Brain microvascular endothelial cell (primary cell): ENCODE measurements at places on chromosomes 7 and 10.

- DNase-seq, result peak; percentile 92
These were observed 242.8 kb downstream of the ELFN1 start for GRCh38 chr7:1912593-1913465.

DNA sequence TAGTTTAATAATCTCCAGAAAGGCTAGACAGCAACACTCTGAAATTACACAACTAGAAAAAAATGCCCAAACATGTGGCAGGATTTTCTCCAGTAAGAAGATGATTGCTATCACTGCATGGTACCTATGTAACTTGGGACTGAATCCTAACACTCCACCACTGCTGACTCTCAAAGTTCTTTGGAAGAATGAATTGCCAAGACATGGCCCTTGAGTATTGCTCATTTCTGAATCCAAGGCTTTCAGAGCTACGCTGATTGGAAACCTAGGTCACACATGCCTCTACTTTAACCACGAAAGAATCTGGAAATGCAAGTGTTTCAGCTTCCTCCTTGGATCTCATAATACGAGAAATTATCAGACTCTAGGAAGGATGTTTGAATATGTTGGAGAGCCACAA lies 167.5 kb upstream of the CELF2 start:
- no peak for DNase-seq

DNA sequence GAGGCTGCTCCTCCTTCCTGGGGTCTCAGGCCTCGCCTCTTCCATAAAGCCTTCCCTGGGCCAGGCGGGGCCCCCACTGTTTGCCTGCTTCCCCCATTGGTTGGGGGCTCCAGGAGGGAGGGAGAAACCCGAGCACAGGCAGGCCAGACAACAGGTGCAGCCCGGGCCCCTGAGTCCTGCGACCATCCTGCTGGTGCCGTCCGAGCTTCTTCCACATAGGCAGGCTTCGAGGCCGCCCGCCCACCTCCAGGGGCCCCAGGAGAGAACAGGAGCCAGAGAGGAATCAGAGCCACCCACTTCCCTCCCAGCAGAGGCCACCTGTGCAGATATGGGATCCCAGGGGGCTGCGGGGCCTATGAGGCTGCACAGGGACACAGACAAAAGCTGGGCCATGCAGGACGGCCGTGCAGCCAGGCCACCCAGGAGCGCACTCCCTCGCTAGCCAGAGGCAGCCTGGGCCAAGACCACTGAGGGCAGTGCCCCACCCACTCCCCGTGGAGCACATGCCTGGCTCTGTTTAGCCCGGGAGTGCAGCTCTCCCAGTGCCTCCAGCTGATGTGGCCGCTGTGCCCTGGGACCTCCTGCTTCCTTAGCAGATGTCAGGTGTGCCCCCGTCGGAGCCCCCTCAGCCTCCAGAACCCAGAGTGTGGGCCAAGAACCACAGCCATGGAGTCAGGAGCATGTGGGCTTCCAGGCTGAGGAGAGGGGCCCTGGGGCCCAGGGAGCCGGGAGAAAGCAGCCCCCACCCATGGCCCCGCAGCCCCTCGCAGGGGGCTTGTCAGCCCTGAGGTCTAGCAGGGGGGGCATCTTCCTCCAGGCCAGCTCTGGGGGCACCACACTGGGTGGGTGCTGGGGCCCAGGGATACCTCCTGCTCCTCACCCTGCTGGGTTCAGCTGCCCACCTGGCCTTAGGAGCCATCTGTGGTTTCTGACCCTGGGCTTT lies 59.9 kb upstream of the INPP5A start:
- DNase-seq, result no peak

- DNase-seq, result no peak
These were observed 86.7 kb downstream of the MMRN2 start for GRCh38 chr10:86870679-86871078.

GRCh38 chr7:158819571-158820203 lies 9.6 kb downstream of the ESYT2 start:
- DNase-seq, result no peak

- DNase-seq, result no peak
These were observed 1.3 kb downstream of the NFE2L3 start for GRCh38 chr7:26153241-26153822.

DNA sequence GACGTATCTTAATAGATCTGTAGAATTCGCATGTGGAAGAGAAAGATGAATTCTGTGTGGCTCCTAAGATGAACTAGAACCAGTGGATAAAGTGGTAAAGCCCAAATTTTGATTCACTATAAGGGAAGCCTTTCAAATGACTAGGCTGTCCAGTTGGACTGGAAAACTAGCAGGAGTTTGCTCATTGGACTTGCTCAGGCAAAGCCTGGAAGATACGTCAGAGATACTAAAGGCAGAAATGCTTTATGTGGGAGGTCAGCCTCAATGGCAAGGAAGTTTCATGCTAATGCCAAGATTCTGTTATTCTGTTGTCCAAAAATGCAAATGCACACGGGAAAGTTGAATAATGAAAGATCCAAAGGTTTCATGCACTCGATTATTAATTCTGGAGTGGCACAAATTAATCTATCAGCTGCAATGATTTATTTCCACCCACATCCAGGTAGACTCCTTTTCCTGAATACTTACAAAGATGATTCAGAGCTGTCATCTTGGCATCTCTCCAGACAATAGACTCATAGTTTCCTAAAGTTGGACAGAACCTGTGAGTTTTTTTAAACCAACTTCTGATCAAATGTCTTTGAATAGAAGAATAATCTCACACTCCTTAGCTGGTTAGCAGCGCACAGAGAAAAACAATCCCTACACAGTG lies 20.5 kb upstream of the PPP1R3C start:
- DNase-seq, result peak; percentile 52

GRCh38 chr10:122159141-122159970 lies 111.7 kb upstream of the BTBD16 start:
- DNase-seq, result no peak

DNA sequence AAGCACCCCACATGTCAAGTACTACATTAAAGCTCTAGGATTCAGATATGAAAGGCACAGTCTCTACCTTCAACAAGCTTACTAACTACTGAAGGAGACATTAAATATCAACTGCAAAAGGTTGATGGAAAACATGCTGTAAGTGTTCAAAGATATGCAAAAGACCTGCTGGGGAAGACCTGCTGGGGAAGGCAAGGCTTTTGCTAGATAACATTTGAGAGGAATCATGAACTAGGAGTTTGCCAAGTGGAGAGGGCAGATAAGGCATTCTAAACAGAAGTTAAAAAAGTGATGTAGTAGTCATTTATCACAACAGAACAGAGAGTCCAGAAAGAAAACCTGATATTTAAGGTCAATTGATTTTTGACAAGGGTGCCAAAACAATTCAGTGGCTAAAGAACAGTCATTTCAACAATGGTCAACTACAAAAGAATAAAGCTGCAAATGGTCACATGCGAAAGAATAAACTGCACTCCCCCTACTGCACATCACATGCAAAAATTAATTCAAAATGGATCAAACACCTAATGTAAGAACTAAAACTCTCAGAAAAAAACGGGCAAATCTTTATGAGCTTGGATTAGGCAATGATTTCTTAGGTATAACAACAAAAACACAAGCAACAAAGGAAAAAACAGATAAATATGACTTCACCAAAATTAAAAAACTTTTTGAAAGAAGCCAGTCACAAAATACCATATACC lies 23.0 kb upstream of the MSS51 start:
- no peak for DNase-seq

DNA sequence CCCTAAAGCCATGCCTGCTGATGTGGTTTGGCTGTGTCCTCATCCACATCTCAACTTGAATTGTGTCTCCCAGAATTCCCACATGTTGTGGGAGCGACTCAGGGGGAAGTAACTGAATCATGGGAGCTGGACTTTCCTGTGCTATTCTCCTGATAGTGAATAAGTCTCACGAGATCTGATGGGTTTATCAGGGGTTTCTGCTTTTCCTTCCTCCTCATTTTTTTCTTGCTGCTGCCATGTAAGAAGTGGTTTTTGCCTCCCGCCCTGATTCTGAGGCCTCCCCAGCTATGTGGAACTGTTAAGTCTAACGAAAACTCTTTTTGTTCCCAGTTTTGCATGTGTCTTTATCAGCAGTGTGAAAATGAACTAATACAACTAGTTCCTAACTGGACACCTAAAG lies 11.8 kb downstream of the MACROH2A2 start:
- no peak for DNase-seq

GRCh38 chr7:105149827-105150226 lies 135.8 kb downstream of the KMT2E start:
- DNase-seq, result no peak

DNA sequence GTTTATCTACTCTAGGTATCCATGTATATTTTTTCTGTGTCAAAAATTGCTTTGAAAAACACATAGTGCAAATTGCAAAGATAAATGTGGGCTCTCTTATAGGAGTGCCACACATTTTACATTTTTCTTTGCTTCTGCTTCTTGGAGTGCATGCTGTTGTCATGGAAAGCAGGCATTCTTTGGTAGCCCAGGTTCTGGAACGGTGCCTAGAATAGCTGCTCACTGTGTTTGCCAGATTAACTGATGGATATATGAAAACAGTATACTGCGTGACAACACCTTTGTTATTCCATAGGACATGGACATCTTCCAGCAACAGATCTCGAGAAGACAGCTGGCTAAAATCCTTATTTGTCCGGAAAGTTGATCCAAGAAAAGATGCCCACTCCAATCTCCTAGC lies 13.4 kb downstream of the NIPSNAP2 start:
- DNase-seq, result peak; percentile 86

- DNase-seq, result no peak
These were observed 223.3 kb upstream of the HGF start for GRCh38 chr7:81993186-81993585.

DNA sequence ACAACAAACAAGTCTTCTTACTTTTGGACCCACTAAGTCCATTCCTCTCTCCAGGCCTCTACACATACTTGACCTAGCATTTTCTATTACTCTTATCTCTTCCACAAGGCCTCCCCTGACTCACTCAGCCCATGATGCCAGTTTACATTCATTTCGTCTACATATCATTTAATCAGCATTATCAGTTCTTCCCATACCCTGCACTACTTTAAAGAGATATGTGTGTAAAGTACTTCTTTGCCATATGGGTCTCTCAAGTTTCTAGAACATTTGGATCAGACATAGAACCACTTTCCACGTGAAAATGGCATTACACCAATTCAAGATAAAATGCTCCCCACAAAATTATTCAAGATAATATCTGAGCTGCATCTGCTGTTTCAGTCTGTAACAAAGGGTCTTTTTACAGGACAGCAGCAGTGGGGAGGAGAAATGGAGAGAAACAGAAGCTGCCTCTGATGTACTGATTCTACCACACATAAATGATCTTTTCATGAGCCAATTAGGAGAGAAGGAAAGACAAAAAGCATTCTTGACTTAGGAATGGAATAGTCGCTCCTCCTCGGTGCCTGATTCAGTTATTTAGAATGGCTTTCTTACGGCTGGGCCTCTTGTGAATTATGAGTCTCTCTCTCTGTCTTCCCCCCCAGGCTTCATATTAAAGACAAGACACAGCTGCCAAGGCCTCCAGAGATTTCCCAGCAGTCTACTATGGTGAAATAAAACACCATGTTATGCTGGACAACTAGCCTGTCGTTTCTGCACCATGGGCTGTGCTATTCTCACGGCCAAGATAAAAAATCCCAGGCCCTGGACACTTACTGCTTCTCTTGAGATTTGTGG lies 46.9 kb upstream of the SEPTIN7 start:
- peak; percentile 58 for DNase-seq

DNA sequence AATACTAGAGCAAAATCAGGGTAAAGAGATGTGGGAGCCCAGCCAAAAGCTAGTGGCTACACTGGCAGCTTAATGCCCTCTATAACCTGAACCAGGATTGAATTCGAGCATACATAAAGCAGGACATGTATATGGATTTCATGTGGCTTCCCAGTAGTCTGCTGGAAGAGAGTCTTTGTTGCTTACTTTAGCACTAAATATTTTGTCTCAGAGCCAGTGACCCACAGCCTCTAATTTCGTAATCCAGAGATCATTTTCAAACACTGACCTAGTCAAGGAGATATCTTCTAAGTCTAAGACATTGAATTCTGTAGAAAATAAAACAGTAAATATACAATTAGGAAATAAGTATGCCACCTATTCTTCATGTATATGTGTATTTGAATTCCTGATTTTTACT lies 64.2 kb upstream of the GNAI1 start:
- no peak for DNase-seq

GRCh38 chr10:127679642-127680255 lies 57.2 kb upstream of the FOXI2 start:
- no peak for DNase-seq

DNA sequence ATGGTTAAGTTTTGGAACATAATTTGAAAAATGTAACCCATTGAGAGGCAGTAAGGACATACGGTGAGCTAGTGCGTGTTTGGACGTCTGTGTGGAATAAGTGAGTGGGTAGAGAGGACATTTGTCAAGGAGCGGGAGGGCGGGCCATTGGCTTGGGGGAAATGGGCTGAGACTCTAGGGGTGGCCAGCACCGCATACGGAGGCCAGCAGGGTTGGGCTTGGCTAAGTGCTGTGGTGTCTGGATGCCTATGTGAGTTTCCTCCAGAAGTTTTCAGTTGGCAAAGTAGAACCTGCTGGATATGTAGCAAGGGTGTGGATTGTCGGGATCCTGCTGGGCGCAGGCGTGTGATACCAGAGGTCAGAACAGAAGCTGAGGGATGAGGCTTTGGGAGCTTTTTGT lies 103.0 kb downstream of the TCF7L2 start:
- DNase-seq, result no peak

GRCh38 chr7:521221-522070 lies 1.8 kb upstream of the PDGFA start:
- peak; percentile 48 for DNase-seq

DNA sequence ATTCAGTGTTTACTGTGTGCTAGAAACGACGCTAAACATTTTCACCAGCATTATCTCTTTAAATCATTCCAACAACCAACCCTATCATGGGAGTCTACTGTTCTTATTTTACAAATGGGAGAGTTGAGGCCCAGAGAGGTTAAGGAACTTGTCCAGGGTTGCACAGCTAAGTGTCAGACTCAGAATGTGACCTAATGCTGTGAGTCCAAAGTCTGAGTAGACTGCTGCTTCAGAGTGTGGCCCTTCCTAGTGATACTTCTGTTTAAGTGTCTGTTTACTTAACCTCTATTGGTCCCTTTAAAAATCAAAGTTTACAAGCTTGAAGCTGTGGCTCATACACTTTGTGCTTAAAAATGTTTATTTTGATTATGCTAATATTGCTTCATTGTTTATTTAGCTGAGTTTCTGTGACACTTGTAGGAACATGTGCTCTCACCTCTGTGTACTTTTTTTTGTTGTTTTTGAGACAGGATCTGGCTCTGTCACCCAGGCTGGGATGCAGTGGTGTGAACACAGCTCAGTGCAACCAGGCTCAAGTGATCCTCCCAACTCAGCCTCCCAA lies 84.4 kb upstream of the SYPL1 start:
- no peak for DNase-seq

DNA sequence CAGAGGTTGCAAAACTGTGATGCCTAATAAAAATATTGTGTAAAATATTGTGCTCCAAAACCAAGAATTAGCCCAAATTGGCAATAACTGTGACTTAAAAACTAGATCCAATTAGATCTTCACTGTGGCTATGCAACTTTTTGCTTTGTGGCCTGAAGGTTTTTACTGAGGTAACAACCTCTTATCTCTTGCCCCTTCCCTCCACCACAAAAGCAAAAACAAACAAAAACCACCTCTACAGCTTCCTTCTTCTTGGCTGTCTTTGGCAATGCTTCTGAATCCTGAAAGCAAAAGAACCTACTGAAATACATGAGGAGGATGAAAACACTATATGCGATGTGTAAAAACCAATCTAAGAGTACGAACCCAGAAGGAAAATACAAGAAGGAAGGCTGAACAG lies 226.7 kb upstream of the MBL2 start:
- DNase-seq, result no peak
